NCI-H2171 (cell line): ENCODE measurements at places on chromosomes 12 and 14.

DNA sequence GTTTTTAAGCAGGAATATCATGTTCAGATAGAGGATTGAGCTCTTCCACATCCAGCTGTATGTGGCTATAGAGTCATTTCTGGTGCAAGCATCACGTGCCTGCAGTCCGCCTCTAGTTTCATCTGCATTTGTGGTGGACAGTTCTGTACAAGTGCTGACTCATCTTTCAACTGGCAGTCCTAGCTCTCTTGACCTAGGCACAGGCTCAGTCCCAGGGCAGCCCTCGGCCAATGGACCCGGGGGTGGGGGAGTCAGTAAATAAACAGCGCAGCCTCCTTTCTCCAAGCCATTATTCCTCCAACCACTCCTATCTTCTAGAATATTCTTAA, 41.8 kb upstream of the FRMD6 start:
- no peak for DNase-seq

- DNase-seq: no peak
These were observed 63.0 kb downstream of the TMEM121 start for GRCh38 chr14:105589161-105589925.

- DNase-seq: no peak
These were observed 38.0 kb downstream of the CHGA start for GRCh38 chr14:92960706-92961566.

GRCh38 chr14:30869551-30870155, 4.7 kb upstream of the COCH start:
- DNase-seq: no peak

GRCh38 chr14:73500360-73500759, 9.6 kb downstream of the RIOX1 start:
- DNase-seq: no peak

DNA sequence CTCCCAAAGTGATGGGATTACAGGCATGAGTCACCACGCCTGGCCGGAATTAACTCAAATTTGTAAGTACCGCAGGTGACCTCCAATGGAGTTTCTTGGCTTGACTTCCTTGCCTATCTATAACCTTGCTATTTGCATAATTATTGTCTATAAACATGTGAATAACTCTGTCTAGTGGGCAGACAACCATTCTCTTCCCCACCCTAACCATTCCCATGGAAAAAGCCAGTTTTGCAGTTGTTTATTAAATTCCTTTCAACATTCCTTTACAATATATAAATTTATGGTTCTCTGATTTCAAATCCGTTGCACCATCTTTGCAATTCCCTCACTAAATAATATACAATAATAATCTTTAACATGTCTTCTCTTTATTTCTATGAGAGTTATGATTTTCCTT, 61.0 kb upstream of the ZDHHC17 start:
- DNase-seq: no peak

DNA sequence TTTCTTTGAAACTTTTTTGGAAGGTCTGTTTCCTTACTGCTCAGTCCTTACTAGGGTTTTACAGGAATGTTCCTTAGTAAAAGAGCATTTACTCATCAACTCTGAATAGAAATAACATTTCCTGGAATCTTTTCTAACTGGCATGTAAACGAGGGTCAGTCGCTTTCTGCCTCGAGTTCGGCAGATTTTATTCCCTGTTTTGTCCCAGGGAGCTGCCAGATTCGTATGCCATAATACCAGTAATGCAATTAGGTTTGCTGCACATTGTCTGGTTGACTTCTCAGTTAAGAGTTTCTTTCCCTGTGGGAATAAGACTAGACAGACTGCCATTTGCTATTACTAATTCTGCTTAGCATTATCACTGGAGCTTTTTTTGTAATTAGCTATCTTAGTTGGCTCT, 91.9 kb downstream of the VRK1 start:
- no peak for DNase-seq

DNA sequence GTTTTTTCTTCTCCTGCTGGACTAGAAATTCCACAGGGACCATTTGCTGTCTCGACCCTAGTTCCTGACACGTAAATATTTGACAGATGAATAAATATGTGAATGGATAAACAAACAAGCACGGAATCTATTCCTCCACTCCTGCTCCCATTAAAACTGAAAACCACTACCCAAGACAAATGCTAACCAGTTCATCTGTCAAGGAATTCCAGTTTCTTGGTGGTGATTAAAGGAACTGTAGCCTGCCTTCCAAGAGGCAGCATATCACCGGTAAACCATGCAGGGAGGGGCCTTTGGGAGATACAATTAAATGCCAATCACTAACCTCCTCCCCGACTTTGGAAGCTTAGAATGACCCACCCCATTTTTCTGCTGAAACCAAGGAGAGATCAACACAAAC, 95.4 kb downstream of the TTC7B start:
- no peak for DNase-seq

DNA sequence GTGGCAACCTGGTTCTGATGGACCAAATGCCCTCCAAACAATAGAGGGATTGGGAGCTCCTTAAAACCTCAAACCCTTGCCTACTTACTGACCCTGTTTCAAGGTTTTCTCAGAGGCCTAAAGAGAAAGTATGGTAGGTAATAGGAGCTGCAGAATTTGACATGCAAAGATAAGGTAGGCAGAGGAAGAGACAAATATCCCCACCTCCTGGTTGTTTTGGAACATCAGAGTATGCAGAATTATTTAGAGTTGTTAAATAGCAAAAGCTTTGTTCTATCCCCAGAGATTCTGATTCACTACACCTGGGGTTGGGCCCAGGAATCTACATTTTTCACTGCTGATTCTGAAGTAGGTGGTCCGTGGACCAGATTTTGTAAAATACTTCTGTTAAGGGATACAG, 421.2 kb downstream of the SOX5 start:
- no peak for DNase-seq

DNA sequence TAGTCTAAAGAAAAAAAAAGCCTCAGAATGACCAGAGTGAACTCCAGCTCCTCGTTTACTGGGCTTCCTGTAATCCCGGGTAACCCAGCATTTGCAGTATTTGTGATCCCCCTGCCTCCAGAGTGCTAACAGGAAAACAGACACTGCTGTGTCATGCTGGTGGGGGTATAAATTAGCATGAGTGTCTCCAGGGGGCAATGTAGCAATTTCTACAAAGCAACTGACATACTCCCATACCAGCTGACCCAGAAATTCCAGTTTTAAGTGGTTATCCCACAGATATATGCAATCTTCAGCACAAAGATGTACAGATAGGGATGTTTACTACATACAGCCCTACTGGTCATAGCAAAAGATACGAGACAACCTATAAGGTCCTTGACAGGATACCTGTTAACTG, 18.8 kb downstream of the TTC7B start:
- DNase-seq: no peak

DNA sequence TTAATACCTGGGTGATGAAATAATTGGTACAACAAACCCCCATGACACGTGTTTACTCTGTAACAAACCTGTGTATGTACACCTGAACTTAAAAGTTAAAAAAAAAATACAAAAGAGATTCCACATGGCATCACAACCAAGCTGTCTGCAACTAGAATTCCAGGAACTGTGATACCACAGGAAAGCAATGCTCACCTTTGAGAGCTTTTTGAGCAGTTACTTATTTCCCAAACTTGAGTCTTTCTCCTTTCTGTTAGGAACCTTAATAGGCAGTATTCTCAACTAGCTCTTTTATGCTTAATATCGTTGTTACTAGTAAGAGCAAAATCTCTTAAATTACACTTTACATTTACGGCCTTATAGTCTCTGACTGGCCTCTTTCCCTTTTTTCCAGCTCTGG, 15.2 kb downstream of the PTHLH start:
- DNase-seq: no peak

DNA sequence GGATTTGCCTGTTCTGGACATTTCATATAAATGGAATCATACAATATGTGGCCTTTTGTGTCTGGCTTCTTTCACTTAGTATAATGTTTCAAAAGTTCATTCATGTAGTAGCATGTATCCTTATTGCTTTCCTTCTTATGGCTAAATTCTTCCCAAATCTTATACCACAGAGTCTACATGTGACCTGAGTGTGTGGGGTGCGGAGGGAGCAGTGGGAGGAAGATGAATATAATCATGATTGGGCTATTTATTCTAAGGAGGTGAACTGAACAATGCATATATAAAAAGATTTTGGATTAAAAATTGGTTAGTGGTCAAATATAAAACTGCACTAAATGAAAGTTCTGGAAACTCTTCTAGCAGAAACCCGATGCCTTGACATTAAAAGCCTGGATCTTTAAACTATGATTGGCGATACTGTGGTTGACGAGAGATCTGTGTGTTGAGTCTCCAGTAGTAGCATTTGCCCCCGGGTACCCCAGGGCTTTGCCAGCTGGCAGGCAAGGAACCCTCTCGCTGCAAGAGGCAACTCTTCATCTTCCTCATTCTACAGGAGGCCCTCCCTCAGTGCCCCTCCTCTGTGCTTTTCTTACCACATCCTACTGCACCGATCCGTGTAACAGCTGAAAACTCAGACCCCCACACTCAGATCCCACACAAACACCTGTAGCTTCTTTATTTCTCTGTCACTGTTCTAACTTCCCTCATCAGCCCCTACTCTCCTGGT, 2.6 kb downstream of the CYP46A1 start:
- no peak for DNase-seq

GRCh38 chr12:124326871-124327270, 32.0 kb downstream of the RFLNA start:
- no peak for DNase-seq

DNA sequence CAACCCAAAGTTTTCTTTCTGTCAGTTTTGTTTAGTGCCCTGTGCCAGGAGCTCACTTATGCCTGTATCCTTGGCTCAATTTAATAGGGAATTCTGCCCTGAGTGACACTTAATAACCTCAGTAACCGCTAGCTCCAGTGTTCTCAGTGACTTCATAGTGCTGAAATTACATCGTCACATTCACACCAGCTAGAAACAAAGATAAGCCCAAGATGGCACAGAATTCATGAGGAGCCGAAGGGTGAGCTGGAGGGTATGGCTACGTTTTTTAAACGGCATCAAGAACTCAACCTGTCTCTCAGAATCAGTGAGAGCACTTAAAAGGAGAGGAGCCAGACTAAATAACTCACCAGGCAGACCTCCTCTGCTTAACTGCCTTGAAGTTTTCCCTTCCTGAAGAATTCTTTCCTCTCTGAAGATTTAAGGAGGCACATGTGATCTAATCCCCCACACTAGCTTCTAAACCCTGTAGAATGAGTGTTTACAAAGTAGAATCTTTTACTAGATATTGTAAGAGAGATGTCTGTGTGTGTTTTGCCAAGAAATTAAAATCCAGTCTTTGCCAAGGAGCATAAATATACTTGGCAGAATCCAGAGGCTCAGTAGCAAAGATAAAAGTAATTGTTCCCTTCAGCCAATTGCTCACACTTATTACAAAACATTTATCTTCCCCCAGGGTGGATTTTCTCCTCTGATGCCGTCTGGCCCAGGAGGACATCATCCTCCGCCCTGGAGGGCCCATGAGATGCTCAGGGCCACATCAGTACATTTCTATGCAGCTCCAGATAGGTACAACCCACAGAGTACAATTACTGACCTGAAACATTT, 37.3 kb downstream of the PTGER2 start:
- no peak for DNase-seq

DNA sequence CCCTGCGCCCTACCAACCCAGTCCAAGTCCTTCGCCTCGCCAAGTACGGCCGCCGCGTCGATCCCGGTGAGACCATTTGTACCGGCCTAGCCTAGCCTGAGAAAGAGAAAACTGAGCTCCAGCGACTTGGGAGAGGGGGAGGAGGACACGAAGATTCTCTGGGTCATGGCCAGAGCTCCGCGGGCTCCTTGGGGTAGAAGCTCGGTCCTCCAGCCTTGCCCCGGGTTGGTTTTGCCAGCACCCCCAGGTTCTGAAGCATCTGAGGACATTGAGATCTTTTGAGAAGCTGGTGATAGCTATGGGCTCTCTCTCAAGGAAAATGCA, 7.3 kb downstream of the LHX5 start:
- no peak for DNase-seq

- peak; percentile 71 for DNase-seq
These were observed 19.1 kb upstream of the DHRS7 start for GRCh38 chr14:60184146-60184904.

DNA sequence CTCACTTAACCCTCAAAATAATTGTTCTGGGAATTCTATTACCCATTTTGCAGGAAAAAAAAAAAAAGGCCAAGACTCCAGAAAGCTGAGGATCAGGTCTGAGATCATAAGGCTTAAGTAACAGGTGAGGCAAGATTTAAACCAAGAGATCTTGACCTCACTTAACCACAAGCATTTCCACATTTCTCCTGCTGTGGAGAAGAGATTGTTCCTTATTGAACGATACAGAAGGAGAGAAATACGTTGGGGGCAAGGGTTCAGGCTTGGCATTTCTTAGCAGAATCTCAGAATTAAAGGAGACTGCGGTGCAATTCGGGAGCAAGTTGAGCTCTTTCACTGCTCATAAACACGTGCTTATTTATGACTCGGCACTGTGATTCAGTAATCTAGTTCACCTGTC, 885.3 kb upstream of the TMEM132C start:
- no peak for DNase-seq

DNA sequence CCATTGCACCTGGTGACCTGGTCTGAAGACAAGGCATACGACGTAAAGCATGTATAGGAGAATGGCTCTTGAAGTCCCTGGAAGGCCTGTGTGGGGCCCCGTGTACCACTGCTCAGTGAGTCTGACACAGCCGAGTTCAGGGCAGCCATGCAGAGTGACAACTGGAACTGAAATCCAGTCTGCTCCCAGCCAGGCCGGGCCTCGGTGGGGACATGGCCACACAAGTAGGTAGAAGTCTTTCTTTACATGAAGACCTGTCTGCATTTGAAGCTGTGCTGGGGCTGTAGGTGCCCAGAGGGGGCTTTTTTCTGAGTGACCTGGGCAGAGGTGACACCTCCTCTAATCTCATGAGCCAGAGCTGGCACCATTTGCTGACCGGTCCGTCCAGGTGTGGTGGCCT, 35.7 kb downstream of the ADGRD1 start:
- DNase-seq: no peak

- DNase-seq: no peak
These were observed 8.0 kb downstream of the RHOJ start for GRCh38 chr14:63212209-63212608.

DNA sequence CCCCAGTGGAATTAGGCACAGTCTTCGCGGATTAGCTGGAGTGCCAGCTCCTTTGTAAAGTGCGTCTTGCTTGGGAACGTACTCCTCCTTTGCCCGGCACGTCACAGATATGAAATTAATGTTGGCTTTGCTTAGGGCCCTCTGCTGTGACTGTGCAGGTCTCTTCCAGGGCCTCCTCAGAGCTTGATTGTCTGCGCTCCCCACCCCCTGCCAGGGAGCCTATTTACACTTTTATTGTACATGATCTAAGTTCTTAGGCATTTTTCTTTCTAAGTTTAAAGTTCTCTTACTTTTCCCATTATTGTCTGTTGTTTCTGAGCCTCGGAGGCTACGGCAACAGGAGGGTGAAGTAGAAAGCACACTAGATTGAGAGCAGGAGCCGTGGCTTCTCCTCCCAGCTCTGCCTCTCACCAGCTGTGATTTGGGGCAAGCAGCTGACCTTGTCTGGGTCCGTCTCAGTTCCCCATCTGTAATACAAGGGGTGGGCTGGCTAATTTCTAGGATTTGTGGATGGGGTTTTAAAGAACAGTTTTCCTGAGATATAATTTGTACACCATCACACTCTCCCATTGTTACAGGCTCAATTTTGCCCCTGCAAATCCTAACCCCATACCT, 81.8 kb downstream of the TSPAN9 start:
- no peak for DNase-seq

- DNase-seq: no peak
These were observed 34.6 kb downstream of the PTPRR start for GRCh38 chr12:70885956-70886355.

GRCh38 chr12:82605115-82605514, 81.6 kb upstream of the TMTC2 start:
- DNase-seq: no peak
